Activated CD4-positive, alpha-beta T cell treated with anti-CD3 and anti-CD28 coated beads for 36 hours (primary cell): ENCODE measurements at places on chromosomes 5 and 9. TPM values are rescaled to one million over a fixed set of nuclear protein-coding genes. Genes with fewer than 3 reads are reported as not detected.

The CAMK4 gene
- total RNA-seq, result 49.4 TPM

The GABRG2 gene
- not detected for total RNA-seq

The GARIN3 gene
- 0.79 TPM for total RNA-seq

The SLC36A2 gene
- total RNA-seq, result not detected

The TRIM41 gene
- total RNA-seq, result 27.0 TPM

The ADRA1B gene
- not detected for total RNA-seq
